ENCODE measurements at places on chromosomes 2 and 18.
A peak's percentile ranks its signal among the peaks of the same experiment; 100 is the strongest.

- DNase-seq: no peak
These were observed 147.7 kb downstream of the TGIF1 start for GRCh38 chr18:3597409-3598357.

- DNase-seq: no peak
These were observed 173.8 kb downstream of the TMEM18 start for GRCh38 chr2:503288-503999.

DNA sequence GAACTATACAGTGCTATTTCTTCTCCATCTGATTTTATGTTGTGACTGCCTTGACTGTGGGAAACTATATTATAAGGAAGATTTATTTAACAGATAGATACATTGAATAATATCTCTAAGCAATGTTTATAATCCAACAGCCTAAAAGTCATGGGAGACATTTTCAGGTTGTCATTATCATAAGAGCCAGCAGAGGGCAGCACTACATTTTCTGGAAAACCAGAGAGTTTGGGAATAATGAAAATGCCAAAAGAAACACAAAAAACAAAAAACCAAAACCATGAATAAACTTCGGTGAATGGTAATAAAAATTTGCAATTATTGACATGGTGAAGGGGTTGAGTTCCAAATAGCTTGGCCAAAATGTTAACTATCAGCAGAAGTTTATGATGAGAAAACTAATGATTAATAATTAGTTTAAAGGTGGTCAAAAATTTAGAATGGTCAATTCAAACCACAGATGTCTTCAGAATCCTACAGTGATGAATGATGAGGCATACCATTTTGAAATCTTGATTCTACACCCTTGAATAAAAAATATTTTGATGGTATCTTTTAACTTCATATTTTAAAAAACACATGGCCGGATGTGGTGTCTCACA lies 4.7 kb downstream of the EEF1B2 start:
- DNase-seq: peak; percentile 7

DNA sequence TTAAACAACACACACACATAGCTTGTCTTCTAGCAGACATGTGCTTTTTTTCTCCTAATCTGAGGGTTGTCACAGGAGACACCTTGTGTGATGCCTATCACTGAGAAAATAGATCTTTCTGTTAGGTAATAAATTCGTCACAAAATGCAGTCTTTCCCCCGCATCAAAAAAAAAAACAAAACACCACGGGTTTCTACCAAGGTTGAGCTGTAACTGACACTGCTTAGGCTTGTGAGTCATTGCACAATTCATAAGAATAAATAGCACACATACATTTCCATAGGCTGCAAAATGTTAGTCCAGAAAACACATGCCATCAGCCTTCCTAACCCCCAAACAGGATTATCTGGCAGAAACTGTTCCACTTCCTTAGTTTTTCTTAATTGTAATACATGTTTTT lies 6.5 kb downstream of the TMEM163 start:
- no peak for DNase-seq

GRCh38 chr2:128379021-128380015 lies 60.6 kb upstream of the HS6ST1 start:
- DNase-seq: no peak

GRCh38 chr18:14026199-14026598 lies 106.0 kb downstream of the ZNF519 start:
- no peak for DNase-seq

DNA sequence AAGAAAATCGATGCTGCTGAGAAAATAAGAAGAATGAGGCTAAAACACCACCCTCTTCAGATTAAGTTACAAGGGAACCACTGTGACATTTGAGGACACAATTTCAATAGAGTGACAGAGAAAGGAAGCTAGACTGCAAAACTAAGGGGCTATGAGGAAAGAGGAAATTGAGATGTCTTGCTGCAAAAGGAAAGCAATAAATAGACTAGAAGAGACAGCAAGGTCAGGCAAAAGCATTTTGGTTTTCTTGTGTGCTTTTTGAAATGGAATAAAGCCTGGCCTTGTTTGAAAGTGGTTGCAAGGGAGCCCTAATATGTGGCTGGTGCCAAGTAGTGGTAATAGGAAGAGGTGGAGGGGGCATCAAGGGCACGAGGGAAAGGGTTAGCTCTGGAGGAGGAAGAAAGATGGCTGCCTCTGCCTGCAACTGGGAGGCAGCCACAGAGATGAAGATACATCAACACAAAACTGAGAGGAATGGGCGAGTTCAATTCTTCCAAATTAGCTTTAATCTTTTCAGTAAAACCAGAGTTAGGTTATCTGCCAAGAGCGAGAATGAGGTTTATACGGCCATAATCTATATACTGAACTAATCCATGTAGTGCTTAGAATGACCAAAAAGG lies 1.2 kb upstream of the MRO start:
- DNase-seq: no peak

All from CD4-positive, alpha-beta T cell treated with Interleukin-6 at 100 ng/mL for 8 hours (primary cell).